Brain (organoid and tissue), 16 donors: ENCODE measurements at places on chromosomes 1 and 21.

DNA sequence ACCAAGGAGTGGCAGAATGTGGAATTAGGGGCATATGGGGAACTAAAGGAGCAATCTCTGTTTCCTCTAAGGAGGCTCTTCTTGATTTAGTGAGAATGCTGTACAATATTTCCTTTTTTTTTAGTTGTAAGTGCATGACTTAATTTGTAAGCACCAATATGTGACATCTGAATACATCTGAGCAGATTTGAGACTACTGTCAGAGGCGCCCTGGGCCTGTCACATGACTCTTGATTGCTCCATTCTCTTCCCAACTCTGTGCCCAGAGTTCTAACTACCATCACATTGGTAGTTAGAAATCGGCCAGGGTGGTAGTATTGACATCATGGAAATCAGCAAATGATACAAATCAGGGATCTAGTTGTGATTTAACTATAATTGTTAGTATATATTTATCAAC is 110.1 kb upstream of the LMO4 start:
- DNase-seq: no peak

DNA sequence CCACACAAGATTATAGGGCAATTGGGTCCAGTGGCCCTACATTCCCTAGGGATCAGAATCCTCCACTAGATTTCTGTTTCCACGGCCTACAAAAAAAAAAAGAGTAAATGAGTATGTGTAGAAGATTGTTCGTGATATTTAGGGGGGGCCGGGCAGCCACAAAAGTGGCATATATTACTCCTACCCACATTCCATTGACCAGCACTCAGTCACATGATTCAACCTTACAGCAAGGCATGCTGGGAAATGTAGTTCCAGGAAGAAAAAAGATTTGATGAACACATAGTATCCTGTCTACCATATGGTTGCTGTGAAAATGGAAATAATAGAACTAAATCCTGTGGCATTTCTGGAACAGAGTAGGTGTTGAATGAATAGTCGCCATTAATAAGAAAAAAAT is 43.4 kb upstream of the GJB5 start:
- peak; percentile 53 for DNase-seq

- no peak for DNase-seq
Measured at GRCh38 chr1:102942324-102942723, 166.0 kb downstream of the COL11A1 start.

- DNase-seq: no peak
Measured at GRCh38 chr1:200281201-200281835, 128.5 kb downstream of the ZNF281 start.

GRCh38 chr21:31553926-31554325 is 105.6 kb upstream of the SOD1 start:
- no peak for DNase-seq

GRCh38 chr1:3423896-3424611 is 30.4 kb upstream of the ARHGEF16 start:
- no peak for DNase-seq

DNA sequence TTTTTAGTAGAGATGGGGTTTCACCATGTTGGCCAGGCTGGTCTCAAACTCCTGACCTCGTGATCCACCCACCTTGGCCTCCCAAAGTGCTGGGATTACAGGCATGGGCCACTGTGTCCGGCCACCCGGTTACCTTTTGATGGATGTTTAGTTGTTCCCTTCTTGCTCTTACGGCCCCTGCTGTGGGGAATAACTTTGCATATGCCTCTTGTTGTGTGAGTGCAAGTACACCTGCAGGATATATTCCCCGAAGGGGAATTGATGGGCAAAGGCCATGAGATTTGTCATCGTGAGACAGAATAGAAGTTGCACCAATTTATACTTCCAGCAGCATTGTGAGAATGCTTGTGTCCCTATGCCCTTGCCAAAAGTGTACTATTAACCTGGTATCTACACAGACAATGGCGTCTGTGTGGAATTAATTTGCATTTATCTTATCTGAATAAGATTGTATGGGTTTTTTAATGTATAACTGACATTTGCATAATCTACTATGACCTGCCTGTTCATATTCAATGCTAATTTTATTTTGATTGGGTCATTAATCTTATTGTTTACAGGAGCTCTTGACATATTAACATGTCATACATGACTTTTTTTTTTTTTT is 8.1 kb downstream of the IL6R start:
- DNase-seq: no peak

DNA sequence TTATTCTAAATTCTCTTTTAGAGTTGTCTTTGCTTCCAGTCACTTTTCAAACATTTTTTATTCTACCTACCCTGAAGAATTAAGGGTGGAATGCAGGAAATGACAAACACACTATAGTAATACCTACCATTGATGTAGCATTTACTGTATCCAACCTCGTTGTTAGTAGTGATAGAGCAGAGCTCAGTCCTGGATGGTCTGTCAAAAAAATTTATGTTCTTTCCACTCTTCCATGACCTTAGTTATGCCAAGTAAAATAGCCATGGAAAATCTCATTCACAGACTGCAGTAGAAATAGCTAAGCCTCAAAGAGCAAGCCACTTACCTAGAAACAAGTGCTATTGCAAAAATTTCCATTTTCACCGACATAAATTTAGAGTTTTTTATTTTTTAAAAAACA is 74.6 kb downstream of the CRB1 start:
- no peak for DNase-seq

- DNase-seq: peak; percentile 59
Measured at GRCh38 chr1:107748531-107748930, 216.4 kb downstream of the VAV3 start.

GRCh38 chr21:16419188-16419921 is 689.6 kb downstream of the USP25 start:
- DNase-seq: peak; percentile 91

DNA sequence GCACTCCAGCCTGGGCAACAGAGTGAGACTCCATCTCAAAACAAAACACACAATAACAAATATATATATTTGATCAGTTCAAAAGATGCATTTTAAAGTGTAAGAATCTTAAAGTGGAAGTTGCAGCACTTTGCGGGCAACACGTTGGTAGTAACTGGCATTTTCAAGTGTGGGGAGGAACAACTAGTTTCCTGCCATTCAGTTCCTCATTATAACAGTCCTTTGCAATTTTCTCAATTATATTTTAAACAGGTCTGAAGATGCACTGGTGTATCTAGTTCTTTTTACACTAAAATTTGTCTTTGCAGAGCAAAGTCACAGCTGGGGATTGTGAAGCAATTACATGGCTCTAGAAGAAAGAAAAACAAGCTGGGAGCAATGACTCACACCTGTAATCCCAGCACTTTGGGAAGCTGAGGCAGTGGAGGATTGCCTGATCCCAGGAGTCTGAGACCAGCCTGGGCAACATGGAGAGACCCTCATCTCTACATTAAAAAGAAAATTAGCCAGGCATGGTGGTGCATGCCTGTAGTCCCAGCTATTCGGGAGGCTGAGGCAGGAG is 25.3 kb downstream of the RRAGC start:
- no peak for DNase-seq

DNA sequence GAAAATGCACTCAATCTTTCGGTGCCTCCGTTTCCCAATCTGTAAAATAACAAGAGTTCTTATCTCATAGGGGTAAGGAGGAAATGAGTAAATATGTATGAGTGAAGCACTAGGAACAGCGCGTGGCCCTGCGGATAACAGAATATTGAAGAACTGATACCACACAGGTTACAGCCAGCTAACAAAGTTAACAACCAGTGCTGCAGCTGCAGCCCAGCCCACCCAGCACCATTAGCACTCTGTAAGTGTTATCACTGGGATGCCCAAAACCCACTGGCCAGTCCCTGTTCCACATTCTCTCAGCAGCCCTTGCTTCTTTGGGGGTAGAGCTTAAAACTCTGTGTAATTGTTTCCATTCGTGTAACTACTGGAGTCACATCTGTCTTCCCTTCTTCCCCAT is 89.5 kb downstream of the VWA5B1 start:
- DNase-seq: no peak

DNA sequence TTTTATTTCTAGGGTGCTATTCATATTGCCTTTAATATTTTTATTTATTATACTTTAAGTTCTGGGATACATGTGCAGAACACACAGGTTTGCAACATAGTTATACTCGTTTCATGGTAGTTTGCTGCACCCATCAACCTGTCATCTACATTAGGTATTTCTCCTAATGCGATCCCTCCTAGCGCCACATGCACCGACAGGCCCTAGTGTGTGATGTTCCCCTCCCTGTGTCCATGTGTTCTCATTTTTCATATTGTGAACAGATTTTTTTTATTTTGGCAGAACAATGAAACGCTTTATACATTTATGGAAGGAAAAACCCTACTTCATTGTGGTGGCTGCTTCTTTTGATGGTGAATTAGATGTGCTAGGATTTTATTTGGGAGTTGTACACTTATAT is 14.4 kb upstream of the USH2A start:
- no peak for DNase-seq

DNA sequence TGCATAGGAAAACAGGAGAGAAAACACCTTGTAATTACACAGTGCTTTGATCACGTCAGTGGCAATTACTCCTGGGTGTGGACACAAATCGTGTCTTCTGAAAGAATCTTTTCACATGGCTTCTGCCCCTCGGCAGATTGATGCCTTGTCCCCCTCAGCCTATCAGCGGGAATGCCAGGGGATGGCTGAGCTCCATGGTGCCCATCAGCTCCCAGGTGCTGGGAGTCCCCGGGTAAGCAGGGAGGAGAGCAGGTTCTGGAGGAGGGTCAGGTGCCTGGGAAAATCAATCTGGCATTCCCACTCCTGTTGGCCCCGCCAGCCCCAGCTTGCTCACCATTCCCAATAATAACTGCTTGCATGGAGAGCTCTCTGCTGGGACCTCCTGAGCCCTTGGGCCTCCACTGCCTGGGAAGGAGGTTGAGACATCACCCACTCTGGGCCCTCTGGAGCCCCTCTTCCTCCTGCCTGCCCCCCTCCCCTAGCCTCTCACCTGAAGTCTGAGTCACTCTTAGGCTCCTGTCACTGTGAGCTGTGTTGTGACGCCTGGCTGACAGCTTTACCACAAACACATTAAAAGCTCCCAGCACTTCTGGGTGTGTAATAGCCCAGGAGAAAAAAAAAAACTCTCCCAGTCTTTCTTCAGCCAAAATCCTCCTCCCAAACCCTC is 4.9 kb downstream of the CAMK2N1 start:
- DNase-seq: no peak

- no peak for DNase-seq
Measured at GRCh38 chr1:246005067-246005466, 502.0 kb downstream of the SMYD3 start.

DNA sequence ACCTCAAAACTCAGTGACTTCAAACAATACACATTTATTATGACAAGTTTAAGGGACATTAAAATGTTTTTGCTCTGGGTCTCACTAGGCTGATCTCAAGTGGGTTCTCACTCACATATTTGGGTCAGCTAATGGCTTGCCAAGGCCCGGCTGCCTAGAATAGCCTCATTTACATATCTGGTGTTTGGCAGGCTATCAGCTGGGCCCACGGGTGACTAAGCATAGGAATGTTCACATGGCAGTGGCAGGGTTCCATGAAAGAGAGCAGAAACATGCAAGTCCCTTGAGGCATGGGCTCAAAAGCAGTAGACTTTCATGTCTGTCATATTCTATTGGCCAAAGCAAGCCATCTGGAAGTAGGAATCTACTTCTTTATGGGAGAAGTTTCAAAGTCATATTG is 492.6 kb downstream of the KCNT2 start:
- DNase-seq: peak; percentile 53

- no peak for DNase-seq
Measured at GRCh38 chr1:206961668-206962067, 8.6 kb downstream of the FCAMR start.

DNA sequence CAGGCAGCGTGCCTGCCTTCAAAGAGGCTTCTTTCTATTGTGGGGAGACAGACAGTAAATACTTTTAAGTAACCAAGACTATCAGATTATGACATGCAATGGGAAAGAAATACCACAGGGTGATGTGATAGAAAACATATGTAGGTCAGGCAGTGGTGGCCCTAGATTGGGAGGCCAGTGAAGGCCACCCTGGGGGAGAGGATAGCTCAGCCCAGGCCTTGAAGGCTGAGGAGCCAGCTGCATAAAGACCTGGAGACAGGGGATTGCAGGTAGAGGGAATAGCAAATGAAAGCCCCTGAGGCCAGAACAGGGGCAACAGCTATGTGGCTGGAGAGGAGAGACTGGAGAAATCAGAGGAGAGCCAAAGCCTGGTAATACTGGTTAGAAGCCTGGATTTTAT is 4.0 kb downstream of the SOX13 start:
- DNase-seq: no peak

GRCh38 chr1:35573198-35574124 is at the start of gene TFAP2E:
Gene TFAP2E (plus strand): TSS chr1:35573314. CDS start chr1:35573578, 264 bp downstream.
- peak; percentile 68 for DNase-seq

DNA sequence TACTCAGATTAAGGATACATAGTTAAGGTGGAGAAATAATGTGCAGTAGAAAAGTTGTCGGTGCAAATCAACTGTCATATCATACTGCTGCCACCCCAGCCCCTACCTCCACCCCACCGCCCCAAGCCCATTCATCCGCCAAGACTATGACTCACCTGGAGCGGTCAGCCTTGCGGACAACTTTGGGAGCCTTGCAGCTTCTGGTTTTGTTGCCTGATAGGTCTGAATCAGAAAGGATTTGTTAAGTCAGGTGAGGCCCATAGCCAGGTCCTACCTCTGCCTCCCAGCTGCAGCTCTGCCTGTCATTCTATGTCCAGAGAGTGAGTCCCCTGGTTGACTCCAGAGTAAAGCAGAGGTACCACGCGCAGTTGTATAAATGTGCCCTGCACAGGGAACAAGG is 12.6 kb downstream of the C1orf162 start:
- no peak for DNase-seq

GRCh38 chr1:97006044-97006661 is 284.6 kb downstream of the PTBP2 start:
- peak; percentile 66 for DNase-seq

- no peak for DNase-seq
Measured at GRCh38 chr1:184801503-184801902, 46.8 kb upstream of the EDEM3 start.

DNA sequence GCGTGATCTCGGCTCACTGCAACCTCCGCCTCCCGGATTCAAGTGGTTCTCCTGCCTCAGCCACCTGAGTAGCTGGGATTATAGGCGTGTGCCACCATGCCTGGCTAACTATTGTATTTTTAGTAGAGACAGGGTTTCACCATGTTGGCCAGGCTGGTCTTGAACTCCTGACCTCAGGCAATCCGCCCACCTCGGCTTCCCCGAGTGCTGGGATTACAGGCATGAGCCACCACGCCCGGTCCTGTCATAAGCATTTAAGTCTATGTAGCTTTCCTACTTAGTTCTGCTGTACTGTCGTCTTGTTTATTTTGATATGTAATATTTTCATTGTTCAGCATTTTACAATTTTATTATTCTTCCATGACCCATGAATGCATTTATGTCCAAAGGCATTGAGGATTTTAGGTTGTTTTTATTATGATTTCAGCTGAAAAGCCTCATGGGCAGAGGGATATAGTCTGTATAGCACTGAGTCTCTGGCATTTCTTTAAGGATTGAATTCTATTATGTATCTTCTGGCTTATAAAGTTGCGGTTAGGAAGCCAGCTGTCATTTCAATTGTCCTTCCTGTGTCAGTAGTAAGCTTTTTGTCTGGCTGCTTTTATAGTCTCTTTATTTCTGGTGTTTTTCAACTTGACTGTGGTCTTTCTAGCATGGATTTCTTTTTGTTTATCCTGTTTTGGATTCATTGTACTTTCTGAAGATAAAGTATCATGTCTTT is 9.2 kb downstream of the AGPAT3 start:
- no peak for DNase-seq
